ENCODE measurements at places on chromosomes 1 and 21.

- no peak overlapping the region for H3K27ac ChIP-seq
- H3K4me1 ChIP-seq = no peaks in the 10 kb centered on the region
- H3K27me3 ChIP-seq = no peaks in the 10 kb centered on the region
- no peak overlapping the region for H3K4me3 ChIP-seq
These were observed 22.8 kb downstream of the INSL5 start for GRCh38 chr1:66778266-66778665.

DNA sequence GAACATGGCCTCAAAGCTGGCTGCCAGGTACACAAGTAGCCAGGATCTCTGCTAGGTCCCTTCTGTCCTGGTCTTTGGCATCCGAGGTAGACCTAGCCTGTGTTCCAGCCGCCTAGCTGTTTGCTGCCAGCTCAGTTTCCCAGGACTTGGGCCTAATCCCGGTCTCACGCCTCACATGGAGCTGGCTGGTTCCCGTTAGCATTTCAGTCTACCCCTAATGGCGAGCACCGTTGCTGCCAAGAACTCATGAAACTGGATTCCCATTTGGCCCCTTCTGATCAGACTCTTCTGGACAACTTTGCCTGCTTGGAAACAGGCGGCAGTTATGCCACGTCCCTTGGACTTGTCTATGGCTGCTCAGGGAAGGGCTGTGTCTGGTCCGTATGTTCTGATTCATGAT, 26.2 kb upstream of the HHAT start:
- DNase-seq = no peak
- no peak overlapping the region for H3K27ac ChIP-seq
- H3K4me3 ChIP-seq = no peak overlapping the region
- H3K27me3 ChIP-seq = peaks cover 13% of the 10 kb centered on the region
- no peaks in the 10 kb centered on the region for H3K4me1 ChIP-seq

GRCh38 chr1:25985670-25986069, 12.2 kb downstream of the PAFAH2 start:
- no peak overlapping the region for H3K27ac ChIP-seq
- peaks cover 49% of the 10 kb centered on the region for H3K36me3 ChIP-seq
- H3K4me3 ChIP-seq = no peak overlapping the region
- H3K27me3 ChIP-seq = no peaks in the 10 kb centered on the region
- DNase-seq = no peak

DNA sequence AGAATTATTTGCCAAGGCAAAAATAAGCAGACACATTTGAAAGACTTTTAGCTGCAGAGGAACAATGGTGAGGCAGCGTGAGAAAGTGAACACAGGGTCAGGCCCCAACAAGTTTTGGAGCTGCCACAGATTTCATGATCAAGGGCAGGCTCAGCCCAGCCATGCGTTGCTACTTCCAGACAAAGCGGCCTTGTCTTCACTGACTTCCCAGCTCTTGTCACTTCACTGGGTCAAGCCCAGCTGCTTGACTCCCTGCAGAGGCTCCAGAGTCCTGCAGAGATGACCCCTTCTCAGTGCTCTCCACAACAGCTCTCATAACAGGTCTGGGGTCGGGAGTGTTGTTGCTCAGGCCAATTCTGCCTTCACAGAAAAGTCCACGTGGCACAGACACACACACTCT, 35.8 kb downstream of the HHAT start:
- no peaks in the 10 kb centered on the region for H3K4me1 ChIP-seq
- no peak for DNase-seq
- H3K27ac ChIP-seq = no peak overlapping the region

DNA sequence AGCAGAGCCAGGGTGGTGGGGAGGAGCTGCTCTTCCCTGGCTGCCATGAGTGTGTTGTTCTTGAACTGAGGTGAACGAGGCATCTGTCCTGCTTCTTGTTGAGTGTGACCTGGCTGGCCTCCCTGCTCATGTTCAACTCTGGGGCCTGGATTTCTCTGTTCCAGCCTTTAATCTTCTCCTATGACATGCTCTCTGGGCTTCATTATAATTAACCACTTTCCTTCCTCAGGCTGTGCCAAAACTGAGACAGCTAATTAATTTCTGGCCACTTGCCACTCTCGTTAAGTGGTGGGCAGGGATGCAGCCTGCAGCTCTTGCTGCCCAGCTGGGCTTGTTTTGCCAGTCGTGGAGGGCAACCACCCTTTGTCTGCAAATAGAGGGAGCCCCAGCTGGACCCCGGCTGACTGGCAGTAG, 23.3 kb downstream of the OPRD1 start:
- no peak overlapping the region for H3K4me3 ChIP-seq
- peaks cover 29% of the 10 kb centered on the region for H3K27me3 ChIP-seq
- H3K36me3 ChIP-seq = no peaks in the 10 kb centered on the region
- H3K4me1 ChIP-seq = no peaks in the 10 kb centered on the region
- H3K27ac ChIP-seq = no peak overlapping the region
- no peak for DNase-seq

DNA sequence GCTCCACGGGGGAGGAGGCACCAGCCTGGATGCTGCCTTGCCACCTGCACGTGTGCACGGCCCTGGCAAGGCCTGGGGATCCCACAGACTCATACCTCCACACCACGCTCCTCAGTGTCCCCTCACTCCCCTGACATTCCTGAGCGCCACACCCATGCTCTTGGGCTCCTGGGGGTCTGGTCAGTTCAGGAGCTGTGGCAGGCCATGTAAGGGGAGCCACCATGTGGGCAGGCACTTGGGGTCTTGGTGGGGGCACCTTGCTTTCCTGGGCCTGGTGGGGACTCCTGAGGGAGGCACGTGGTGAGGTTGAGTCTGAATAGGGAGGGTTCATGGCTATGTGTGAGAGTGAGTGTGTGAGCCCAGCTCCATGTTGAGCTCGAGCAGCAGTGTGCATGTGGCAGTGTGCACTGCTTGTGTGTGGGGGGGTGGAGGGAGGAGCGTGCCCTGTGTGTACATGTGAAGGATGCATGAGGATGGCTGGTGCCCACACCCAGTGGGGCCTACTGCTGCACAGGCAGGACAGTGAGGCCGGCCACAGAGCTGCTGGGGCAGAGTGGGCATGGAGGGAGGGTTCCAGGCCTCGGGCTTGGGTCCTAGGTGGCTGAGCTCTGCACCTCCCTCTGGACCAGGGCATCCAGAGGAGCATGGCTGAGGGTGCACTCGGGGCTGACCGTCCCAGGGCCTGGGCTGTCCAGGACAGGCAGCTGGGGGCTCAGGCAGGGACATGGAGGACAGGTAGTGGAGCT, 1.6 kb downstream of the GJC2 start:
- no peak overlapping the region for H3K27ac ChIP-seq
- no peak for DNase-seq
- H3K36me3 ChIP-seq = peaks cover 34% of the 10 kb centered on the region
- H3K4me1 ChIP-seq = peaks cover 20% of the 10 kb centered on the region
- H3K4me3 ChIP-seq = no peak overlapping the region
